ENCODE measurements at places on chromosomes 7 and 10. TPM values are rescaled to one million over a fixed set of nuclear protein-coding genes. Genes with fewer than 3 reads are reported as not detected.

- no peak for DNase-seq
These were observed 507 bp downstream of the STN1 start for GRCh38 chr10:103917302-103918052.

DNA sequence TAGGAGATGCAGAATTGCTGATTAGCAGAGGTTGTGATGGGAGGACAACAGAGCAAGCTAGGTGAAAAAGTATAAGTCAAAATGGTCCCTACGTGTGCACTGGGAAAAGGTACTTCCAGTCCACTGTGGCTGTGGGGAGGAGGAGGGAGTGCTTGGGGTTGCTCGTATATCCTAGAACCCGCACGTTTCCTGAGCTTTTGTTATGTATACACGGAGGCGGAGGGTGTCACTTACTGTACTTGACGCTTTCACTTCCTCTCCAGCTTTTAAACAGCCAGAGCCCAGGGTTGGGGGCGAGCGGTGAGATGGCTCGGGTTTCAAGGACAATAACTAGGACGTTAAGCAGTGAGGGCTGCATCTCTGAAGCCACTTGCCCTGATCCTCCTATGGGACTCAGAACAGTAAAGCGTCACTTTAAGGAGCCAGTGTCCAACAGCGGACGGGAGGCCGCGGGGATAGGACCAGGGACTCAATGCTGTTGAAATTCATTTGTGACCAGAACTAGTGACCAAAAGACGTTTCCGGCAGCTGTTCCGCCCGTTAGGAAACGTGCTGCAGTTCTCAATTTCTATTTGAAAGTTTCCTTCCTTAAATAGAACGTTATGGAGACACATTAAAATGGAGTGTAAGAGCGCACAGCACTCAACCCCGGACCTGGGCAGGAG lies 985 bp upstream of the ETV1 start:
- no peak for DNase-seq

GRCh38 chr10:73159038-73159648 lies 8.7 kb downstream of the ECD start:
- DNase-seq = no peak

DNA sequence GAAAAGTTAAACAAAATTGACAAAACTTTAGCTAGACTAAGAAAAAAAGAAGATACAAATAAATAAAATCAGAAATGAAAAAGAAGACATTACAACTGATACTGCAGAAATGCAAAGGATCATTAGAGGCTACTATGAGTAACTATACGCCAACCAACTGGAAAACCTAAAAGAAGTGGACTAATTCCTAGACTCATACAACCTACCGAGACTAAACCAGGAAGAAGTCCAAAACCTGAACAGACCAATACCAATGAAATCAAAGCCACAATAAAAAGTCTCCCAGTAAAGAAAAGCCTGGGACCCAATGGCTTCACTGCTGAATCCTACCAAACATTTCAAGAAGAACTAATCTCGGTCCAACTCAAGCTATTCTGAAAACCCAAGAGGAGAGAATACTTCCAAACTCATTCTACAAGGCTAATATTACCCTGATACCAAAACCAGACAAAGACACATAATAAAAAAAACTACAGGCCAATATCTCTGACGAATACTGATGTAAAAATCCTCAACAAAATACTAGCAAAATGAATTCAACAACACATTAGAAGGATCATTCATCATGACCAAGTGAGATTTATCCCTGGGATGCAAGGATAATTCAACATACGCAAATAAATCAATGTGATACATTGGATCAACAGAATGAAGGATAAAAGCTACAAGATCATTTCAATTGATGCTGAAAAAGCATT lies 20.3 kb downstream of the ELAPOR2 start:
- DNase-seq = no peak

Gene COL26A1
- 32.5 TPM for polyA plus RNA-seq

Gene TFPI2
- 16.6 TPM for polyA plus RNA-seq

- DNase-seq = no peak
These were observed 8.0 kb upstream of the MNX1 start for GRCh38 chr7:157018328-157018996.

DNA sequence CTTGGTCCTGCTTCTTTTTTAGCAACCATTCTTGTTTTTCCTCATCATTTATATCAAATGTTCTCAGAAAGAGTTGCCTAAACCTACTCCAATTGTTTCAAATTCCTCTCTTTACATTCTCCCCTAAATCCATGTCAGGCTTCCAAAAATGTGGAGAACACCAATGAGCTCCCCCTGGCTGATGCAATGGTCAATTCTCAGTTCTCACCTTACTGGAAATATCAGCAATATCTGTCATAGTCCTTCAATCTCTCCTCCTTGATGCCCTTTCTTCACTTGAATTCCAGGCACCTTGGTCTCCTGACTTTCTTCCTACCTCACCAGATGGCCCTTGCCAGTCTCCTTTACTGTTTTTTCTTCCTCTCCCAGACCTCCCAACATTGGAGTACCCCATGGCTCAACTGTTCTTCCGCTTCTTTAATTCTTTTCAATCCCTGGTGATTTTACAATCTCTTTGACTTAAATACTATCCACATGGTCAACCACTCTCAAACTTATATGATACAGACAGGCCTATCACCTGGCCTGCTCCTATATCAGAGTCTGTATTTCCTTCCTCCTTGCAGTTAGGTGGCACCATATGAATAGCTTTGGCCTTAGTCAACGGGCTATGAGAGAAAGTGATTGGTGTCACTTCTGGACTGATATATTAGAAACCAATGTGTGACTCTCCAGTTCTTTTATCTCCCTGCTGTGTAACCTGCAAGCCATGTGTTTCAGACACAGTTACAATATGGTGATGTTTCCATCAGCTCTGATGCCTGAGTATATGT lies 47.4 kb upstream of the CAV2 start:
- DNase-seq = no peak

Gene CCDC3
- 10.7 TPM for polyA plus RNA-seq

- DNase-seq = no peak
These were observed 50.1 kb upstream of the CAV2 start for GRCh38 chr7:116449441-116449840.

DNA sequence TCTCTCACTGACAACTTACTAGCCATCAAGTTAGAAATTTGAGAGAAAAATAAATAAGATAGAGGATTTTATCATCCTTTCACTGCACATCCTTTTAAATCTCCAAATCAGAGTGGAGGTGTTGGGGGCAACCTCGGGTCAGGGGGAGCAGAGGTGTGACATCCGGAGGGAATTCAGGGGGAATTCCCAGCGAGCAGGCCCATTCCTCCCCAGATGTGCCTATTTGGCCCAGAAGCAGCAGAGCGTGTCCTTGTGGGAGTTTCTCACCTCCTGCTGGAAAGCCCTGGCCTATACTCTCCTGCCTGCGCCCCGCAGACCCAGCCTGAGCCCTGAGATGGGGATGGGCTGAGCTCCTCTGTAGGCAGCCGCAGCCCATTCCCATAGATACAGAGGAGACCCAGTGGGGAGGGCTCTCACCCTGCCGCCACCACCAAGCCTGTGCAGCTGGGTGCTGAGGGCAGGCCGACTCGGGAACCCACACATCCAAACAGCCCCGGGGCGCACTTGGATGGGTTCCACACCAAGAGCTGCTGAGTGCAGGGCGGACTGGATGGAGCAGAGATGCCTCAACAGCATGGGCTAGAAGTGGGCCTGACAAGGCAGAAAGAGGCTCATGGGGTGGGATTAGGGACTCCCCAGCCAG lies 124.5 kb downstream of the CXCL12 start:
- DNase-seq = no peak

DNA sequence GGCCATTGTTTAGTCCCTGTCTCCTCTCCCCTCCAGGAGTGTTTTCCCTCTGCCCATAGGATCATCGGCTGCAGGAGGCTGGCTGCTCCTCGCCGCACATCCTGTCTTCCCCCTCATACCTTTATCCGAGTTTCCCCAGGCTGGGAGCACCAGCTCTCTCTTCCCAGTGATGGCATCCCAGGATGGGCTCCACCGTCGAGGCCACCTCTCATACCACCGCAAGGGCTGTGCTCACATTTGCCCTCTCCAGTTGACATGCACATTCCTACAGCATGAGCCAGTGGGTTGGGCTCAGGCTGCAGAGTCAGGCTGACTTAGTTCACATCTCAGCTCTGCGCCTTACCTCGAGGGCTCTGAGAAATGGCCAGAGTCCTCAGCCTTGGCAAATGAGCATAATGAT lies 12.1 kb downstream of the HKDC1 start:
- DNase-seq = no peak

Gene TMEM184A
- polyA plus RNA-seq = 9.1 TPM

- no peak for DNase-seq
These were observed 7.7 kb upstream of the GSTK1 start for GRCh38 chr7:143255564-143255963.

DNA sequence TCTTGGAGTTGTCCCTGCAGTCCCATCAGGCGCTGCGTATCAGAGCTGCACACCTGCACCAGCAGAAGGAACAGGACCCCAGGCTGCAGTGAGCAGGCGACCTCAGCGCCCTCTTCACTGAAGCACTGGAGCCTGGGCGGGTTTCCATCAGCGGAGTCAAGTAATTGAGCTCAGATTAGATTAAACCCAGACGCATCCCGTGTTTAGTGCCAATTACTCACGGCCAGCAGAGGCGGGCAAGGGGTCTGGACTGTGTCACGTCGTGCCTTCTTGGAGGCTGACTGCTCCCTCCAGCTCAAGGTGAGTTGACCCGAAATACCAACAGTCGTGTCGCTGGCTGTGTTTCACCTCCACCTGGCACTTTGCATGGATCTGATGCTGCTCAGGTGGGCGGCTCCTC lies 123.6 kb downstream of the CXCL12 start:
- no peak for DNase-seq

Gene DTX2
- 7.9 TPM for polyA plus RNA-seq
